ENCODE measurements at places on chromosomes 16 and 17. TPM values are rescaled to one million over a fixed set of nuclear protein-coding genes. Genes with fewer than 3 reads are reported as not detected.
A peak's percentile ranks its signal among the peaks of the same experiment; 100 is the strongest.

CIITA gene
- not detected for total RNA-seq

- H3K27ac ChIP-seq = no peak within 1 kb of the TSS
- peaks cover 3% of the 10 kb centered on the region for H3K4me1 ChIP-seq
- H3K36me3 ChIP-seq = peaks cover 10% of the 10 kb centered on the region
- H3K27me3 ChIP-seq = peaks cover 17% of the 10 kb centered on the region
Observed at GRCh38 chr17:50129728-50130558, at the start of gene SAMD14. Gene SAMD14, minus strand, starts transcription at chr17:50130160. Its CDS starts 5,201 bp downstream, at chr17:50124959.

CCL4 gene
- not detected for total RNA-seq

DNA sequence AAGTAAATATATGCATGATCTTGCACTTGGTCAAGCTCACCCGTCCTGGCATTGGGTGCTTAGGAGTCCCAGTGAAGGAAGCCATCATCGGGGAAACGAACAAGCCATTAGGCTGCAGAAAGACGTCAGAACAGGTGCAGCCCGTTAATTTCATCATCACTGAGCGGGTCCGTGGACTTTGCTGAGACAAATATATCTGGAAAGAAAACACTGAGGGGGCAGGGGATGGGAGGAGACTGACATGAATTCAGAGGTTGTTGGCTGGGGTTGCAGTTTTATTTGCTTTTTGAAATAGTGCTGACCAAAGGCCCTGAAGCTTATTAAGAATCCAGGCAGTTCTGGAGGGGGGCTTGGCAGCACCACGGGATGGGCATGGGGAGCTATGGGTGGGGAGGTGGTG lies 207.2 kb downstream of the ENGASE start:
- no peak overlapping the region for H3K4me3 ChIP-seq
- DNase-seq = no peak
- H3K36me3 ChIP-seq = no peaks in the 10 kb centered on the region
- peaks cover 83% of the 10 kb centered on the region for H3K27me3 ChIP-seq
- H3K27ac ChIP-seq = no peak overlapping the region

- no peaks in the 10 kb centered on the region for H3K27me3 ChIP-seq
- DNase-seq = peak; percentile 29
- peak within 1 kb of the TSS; percentile 69 for H3K27ac ChIP-seq
- no peaks in the 10 kb centered on the region for H3K36me3 ChIP-seq
- peak within 1 kb of the TSS; percentile 77 for H3K4me3 ChIP-seq
- H3K4me1 ChIP-seq = peaks cover 35% of the 10 kb centered on the region
Observed at GRCh38 chr16:90018652-90019542, at the start of gene DBNDD1. Gene DBNDD1, minus strand, starts transcription at chr16:90019456. Its CDS starts 115 bp downstream, at chr16:90019341.

- peaks cover 35% of the 10 kb centered on the region for H3K4me1 ChIP-seq
- H3K36me3 ChIP-seq = peaks cover 17% of the 10 kb centered on the region
- H3K27me3 ChIP-seq = no peaks in the 10 kb centered on the region
Observed at GRCh38 chr17:82098939-82099763, 1.1 kb upstream of the FASN start.

GRCh38 chr16:259226-259625 lies 16.5 kb downstream of the RGS11 start:
- H3K27me3 ChIP-seq = no peaks in the 10 kb centered on the region
- no peak overlapping the region for H3K27ac ChIP-seq
- no peaks in the 10 kb centered on the region for H3K36me3 ChIP-seq

Measured in PC-3 (cell line).